ENCODE measurements at places on chromosomes 11 and 22.

DNA sequence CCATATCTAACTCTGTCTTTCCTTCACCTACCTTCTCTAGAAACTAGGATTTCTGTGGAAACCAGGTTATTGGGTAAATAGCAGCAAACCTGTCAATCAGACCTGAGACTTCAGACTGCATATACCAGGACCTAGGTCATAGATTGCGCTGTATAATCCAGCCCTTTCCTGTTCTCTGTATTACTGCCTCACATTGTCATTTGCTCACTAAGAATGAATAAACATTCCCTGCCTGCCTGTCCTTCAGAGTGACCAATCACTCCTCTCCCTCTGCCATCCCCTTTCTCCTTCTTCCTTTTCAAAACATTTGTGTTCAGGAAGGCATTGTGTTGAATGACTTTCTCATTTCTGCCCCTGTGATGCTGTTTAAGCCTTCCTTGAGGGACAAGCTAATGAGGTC, 14.1 kb upstream of the FZD4 start:
- no peak for DNase-seq

DNA sequence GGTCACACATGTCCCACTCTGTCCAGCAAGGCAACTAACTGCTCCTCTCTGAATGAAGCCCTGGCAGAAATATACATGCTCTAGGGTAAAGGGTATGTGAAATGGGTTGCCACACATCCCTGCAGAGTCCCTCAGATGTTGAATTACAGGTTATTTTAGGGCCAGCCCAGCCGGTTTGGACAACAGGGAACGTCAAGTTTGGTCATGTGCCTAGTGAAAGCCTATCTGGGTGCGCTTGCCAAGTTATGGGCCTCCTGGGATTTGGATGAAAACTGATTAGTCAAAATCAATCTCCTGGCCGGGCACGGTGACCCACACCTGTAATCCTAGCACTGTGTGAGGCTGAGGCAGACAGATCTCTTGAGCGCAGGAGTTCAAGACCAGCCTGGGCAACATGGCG, 10.4 kb downstream of the AP1B1 start:
- no peak for DNase-seq

- DNase-seq: no peak
Observed at GRCh38 chr11:2268729-2269600, 1.4 kb downstream of the ASCL2 start.

DNA sequence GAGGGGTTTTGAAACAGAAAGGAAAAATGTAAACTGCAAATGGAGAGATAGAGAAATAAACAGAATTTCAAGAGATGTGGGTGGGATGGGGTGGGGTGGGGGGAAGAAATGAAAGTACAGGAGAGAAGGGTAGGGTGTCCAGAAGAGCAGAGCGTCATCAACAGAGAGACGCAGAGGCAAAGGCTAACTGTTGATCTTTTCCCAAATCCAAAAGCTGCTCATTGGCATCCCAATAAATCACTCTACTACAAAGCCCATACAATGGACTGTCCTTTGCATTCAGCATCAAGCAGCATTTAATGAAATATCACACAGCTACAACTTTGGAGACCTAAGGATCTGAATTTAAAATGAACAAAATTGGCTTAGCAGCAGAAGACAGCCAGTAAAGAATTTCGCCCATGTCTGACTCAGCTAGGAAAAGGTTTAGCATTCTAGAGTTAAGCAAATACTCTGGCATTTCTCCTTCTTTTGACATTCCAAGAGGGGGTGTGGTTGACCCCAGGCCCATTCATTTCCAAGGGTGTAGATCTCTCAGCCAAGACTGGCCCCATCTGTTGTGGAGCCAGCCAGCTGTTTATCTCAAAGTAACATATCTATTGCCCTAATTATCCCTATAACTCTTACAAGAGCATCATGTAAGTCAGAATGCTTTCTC, 1.5 kb downstream of the RAB30 start:
- no peak for DNase-seq

- DNase-seq: no peak
Observed at GRCh38 chr11:65156926-65157325, 13.1 kb upstream of the SPDYC start.

GRCh38 chr11:65880844-65881421, 1.3 kb downstream of the CTSW start:
- no peak for DNase-seq

- no peak for DNase-seq
Observed at GRCh38 chr22:30245181-30245984, 1.2 kb downstream of the LIF start.
